Stimulated activated CD8-positive, alpha-beta memory T cell treated with anti-CD3 and anti-CD28 coated beads, Interleukin-4, amount 100 ng/mL, for 1 hour (primary cell): ENCODE measurements at places on chromosomes 4 and X.

DNA sequence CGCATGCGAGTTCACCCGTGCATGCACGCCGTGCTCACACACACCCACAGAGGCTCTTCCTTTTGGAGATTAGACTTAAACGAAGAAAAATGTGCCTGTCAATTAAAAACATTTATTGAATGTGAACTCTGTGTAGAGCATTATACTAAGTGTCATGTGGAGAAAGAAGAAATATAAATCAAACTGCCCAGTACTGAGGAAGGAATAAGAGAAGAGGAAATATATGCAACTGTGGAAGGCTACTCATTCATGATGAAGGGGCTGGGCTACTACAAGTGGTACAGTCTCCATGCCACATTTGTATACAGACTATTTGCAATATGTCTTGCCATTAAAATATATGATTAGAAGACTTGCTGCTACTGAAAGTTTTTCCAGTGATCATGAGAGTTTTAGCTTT, 714.7 kb downstream of the DMD start:
- DNase-seq: no peak

DNA sequence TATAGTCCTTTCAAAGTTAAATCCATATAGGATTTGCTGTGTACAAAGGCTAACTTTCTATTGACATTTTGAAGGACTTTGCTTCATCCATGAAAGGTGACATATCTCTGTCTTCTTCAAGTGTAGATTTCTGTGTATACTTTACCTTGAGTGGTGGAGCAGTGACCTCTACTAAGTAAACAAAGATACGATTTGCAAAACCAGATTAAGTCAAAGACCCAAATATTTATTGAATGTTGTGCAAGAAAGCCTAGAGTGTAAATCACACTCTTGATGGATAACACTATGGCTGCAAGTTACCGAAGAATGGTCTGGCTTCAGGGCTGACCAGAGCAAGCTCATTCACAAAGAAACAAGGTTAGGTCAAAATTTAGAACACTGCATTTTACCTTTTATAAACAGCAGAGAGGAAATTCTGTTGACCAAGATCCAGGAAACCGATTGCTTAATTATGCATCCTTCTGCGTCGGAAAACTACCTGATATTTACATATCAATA, 5.4 kb upstream of the FGG start:
- no peak for DNase-seq

DNA sequence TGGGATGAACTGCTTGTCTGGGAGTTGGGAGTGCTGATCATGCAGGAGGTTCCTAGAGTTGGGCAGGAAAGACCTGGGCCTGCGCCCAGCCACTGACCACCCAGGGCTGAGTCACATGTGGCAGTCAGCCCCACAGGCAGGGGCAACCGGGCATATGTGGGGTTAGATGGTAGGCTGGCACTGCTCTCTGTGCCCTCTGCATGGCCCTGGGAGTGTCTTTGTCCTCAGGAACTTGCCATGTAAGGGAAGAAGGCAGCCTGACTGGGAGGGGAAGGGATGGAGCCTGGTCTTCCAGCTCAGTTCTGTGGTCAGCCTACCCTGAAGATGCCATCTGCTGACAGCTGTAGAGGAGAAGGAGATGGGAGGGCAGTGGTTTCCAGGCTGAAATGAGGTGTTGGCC, 70.2 kb upstream of the EFNB1 start:
- no peak for DNase-seq

DNA sequence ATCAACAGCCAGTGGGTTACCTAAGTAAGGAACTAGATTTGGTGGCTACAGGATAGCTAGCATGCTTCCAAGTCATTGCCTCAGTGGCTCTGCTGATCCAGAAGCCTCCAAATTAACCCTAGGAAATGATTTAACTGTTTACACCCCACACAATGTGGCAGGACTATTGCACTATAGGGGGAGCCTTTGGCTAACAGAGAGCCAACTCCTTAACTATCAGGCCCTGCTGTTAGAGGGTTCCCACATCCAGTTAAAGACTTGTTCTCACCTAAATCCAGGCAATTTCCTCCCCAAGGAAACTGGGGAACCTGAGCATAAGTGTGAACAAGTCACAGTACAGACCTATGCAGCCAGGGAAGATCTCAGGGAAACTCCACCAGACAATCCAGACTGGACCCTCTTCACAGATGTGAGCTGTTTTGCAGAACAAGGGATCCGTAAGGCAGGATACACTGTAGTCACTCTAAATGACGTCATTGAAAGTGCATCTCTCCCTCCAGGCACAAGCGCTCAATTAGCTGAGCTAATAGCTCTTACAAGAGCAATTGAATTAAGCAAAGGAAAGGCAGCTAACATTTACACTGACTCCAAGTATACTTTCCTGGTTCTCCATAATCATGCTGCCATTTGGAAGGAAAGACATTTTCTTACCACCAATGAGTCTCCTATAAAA, 185.3 kb upstream of the SPOCK3 start:
- no peak for DNase-seq

DNA sequence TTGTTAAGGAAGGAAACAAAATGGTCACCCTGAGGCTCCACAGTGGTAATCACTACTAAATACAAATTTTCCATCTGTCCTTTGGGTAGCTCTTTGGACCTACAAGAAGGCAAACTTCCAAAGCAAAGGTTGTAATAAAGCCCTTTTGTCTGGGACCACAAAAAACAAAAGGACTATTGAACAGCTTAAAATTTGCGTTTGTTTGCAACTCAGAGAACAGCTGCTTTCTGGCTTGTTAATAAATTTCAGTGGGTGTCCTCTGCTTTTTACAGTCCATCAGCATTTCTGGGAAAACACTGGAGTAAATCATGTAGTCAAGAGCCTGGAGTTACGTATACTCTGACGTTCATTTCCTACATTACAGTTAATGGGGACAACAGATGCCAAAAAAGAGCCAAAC, 439.7 kb upstream of the DIAPH2 start:
- no peak for DNase-seq

GRCh38 chr4:78320349-78320935, 231.1 kb upstream of the ANXA3 start:
- DNase-seq: no peak

- DNase-seq: no peak
These were observed 53.7 kb downstream of the SMIM31 start for GRCh38 chr4:164807611-164808010.

DNA sequence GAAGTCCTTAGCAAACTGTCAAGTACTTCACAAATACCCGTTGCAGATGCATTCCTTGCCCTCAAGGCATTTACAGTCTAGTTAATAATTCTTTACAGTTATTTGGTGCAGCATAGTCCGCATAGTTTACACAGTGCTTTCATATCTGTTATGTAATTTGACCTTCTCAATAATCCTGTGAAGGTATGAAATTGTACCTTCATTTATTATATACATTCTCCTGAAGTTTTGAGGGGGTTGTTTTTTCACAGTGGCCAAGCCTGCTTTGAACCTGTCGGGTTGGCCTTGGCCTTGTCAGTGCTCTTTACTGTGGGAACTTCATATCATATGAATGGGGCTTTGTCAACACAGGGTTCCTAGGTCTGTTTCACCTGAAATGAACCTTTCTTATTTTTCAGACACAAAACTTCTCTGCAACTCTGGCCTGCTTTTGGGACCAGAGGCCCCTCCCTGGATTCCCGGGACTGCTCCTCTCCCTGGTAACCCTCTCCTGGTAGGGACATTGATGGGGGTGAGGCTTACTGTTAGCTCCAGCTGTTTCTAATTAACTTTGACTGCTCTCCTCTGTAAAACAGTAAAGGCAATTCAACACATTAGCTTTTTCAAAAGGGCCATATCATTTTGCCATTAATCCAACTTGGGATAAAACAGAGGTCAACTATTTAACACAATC, 9.1 kb downstream of the IGFBP7 start:
- DNase-seq: no peak

- DNase-seq: no peak
These were observed 3.1 kb upstream of the FGB start for GRCh38 chr4:154559494-154560418.

GRCh38 chr4:53693909-53694308, 102.6 kb upstream of the LNX1 start:
- DNase-seq: no peak

DNA sequence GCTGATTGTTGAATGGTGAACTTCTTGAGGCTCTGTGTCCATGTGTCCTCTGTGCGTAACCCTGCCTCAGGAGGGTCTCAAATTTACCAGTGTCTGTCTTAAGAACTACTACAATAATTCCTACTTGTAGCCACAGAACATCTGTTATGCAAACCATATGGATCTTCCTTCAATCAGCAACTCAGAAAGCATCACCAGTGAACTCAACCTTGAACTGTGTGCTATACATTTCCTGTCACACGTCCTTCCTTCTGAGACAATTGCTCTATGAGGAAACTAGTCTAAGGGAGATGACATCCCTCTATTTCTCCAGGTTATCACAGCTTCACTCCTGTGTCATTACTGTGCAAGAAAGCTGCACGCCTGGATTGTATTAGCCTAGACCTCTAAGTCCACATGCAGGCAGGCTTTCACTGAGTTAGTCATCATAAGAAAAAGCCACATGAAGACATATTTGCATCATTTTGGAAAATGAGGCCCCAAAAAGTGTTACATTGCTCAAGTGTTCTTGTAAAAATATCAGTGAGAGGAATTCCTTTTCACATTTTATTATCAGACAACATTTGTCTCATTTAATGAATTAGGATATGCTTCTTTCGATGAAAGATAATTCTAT, 157.8 kb downstream of the AFF2 start:
- DNase-seq: no peak

DNA sequence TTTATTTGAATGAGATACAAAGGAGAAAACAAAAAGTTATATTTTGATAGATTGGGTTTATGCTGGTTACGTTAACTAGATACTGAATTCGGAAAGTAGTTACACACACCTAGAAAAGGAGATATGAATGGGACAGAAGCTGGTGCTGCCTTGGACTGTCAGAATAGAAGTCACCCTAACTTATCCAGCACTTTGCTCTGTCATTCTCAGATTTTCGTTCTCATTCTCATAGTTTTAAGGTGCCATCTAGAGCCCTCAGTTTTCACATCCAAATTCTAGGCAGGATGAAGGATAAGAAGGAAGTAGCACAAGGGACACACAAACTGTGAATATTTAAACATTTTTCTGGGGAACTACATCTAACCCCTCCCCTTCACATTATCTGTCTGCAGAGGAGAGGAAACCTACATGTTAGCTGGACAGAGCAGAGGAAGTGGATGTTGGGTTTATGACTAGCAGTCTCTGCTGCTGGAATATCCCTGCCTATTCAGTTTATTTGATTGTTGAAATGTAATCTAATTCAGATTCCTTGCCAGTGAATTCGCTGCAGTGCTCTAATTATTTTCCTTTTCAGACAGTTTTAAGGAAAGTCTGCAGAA, 521.9 kb downstream of the FAT4 start:
- DNase-seq: no peak

GRCh38 chr4:145130788-145131399, 32.8 kb downstream of the ABCE1 start:
- no peak for DNase-seq
